ENCODE measurements at places on chromosomes 6 and 20.

GRCh38 chr6:3510178-3510577 is 53.3 kb upstream of the SLC22A23 start:
- no peak for DNase-seq

DNA sequence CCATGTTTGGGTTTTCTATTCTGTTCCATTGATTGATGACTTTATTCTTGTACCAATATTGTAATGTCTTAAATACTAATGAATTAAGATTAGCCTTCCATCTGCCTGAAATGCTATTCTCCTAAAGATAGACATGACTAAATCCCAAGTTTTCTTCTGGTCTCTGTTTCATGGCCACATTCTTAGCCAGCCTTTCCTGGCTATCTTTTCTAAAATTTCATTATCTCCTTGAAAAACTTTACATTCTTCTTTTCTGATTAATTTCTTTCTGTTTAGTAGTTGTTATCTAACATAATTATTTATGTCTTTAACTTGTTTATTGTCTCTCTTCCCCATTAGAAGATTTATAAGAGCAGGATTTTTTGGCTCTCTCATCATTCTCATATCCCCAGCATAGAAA is 4.4 kb upstream of the PRIM2 start:
- DNase-seq = no peak

- no peak for DNase-seq
Measured at GRCh38 chr20:10758446-10758845, 84.6 kb upstream of the JAG1 start.

GRCh38 chr6:39263303-39264037 is 34.2 kb upstream of the KCNK5 start:
- DNase-seq = no peak

DNA sequence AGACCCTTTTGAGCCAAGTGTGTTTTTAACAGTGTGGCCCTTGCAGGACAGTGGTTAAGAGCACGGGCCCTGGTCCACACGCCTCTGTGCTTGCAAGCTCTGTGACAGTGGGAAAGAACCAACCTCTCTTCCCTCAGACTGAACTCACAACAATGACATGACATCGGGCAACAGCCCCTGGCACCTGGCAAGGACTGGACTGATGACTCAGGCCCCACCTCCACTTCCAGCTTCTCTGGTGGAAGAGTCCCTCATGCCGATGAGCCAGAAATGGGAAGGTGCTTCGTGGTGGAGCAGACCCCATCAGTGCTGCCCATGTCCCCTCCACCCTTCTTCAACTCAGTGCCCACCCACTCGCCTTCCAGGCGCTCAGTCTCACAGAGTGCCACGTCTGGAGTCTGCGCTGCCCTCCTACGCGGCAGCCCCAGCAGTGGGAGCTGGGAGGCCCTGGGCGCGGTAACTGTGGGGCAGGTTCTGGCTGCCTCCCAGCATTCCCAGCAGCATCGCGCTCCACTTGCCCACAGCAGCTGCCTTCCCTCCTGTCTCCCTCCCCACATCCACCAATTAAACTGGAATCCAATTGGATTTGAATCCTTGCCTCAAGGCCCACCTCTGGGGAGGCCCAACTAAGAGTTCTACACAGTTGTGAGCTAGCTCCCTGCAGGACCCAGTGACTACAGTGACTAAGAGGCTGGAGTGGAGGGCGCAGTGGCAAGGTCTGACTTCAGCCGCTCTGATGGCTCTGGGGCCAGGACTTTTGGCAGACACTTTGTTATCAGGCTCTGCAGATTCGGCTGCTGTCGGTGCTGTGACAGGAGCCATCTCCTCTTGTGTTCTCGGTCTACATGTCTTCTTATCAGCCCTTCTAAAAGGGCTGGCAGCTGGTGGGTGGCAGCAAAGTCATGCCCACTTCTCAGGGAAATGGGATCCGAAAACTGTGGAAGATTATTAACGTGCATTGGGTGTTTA is 156.8 kb upstream of the MLN start:
- DNase-seq = no peak

GRCh38 chr20:16007164-16007563 is 566.1 kb downstream of the KIF16B start:
- DNase-seq = no peak

GRCh38 chr6:169445661-169446581 is 192.3 kb upstream of the THBS2 start:
- DNase-seq = no peak

All from stimulated activated CD4-positive, alpha-beta T cell treated with anti-CD3 and anti-CD28 coated beads, Interleukin-2, amount 100 ng/mL, for 24 hours (primary cell).